ENCODE measurements at places on chromosomes 5 and 9. TPM values are rescaled to one million over a fixed set of nuclear protein-coding genes. Genes with fewer than 3 reads are reported as not detected.

Gene BOD1
- 114 TPM for total RNA-seq

Gene PDE8B
- 2.9 TPM for total RNA-seq

Gene TMC1
- total RNA-seq: not detected

Gene GLDC
- total RNA-seq: 2.3 TPM

Gene SH3RF2
- 37.1 TPM for total RNA-seq

DNA sequence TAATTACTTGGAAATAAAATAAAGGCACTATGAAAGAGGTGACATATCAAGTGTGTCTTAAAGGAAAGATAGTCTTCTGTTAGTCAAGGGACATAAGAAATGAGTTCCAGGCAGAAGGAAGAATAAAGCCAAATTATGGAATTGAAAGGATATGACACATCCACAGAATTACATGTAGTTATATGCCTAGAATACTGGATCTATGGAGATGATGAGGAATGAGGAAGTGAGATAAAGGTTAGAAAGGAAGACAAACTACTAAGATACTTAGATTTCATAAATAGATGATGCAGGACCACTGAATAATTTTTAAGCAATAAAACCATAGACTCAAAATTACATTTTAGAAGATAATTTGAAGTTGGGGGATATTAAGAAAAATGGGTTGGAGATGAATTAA lies 609.8 kb downstream of the PTPRD start:
- DNase-seq: no peak

- no peak for DNase-seq
Observed at GRCh38 chr5:134059758-134060495, 54.6 kb upstream of the TCF7 start.

GRCh38 chr9:109108318-109108717 lies 11.4 kb downstream of the TMEM245 start:
- DNase-seq: no peak

DNA sequence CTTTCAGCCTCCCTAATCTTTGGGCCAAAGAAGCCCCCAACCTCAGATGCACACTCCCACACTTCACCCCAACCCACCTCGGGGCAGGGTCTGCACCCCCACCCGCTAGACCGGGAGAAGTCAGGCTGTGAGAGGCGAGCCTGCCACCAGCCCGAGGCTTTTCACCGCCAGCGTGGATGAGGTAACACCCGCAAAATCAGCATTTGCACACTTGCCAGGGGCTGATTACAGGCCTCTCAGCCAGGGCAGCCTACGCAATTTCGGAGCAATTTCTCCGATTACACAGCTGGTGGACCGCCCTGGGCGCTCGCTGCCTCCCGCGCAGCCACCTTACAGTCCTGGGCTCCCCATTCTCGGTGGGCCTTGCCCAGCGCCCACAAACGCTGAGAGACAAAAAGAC lies 68.5 kb downstream of the FOXD1 start:
- no peak for DNase-seq

GRCh38 chr5:29697785-29698414 lies 1495.6 kb upstream of the CDH6 start:
- no peak for DNase-seq

GRCh38 chr5:179733772-179734126 lies 1.1 kb downstream of the MAML1 start:
- no peak for DNase-seq

DNA sequence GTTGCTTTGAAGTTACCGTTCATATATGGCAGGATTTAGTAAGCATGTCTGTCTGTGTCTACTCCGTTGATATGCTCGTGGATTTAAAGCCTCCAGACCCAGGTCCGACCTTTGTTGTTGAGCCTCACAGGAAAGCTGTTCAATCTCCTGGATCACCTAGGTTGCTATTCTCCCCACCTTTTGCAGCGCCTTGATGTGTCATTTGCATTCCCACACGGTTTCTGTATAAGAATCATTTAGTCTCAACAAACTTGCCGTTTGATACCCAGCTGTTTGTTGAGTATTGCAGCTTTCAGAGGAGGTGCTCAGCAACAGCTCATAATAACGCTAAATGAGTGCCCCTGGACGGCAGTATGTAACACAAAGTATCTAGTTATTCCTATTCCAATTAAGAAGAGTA lies 1.2 kb upstream of the ADGRV1 start:
- no peak for DNase-seq

DNA sequence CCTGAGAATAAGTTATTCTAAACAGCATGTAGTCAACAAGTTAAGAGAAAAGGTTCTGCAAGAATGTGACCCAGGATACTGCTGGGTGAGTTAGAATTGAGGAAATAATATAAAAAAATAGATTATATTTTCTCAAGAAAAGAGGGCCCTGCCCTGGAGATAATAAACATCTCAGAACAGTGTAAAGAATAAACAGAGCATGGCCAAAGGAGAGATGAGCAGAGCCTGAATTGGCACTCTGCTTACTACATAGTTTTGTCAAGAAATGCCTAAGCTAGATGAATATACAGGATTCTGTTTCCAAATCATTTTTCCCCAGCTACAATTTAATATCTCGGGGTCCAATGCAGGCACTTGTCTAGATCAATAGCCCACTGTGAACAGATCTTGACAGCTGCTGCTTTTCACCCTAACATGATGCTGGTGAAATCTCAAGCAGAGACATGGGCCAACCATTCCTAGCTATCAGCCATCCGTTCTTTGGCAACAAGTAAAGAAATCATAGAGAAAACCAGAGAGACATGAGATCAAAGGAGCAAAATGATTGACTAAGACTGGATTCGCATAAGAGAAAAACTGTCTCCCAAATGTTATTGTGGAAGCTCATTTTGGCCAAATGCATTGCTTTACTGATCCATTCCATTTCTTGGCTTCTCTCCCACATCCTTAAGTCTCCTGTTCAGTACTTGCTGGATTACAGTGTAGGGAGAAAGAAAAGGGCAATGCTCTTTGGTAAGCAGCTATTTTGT lies 173.2 kb downstream of the PRELID2 start:
- DNase-seq: no peak

GRCh38 chr9:87359958-87360601 lies 137.6 kb upstream of the DAPK1 start:
- DNase-seq: no peak

GRCh38 chr5:31470608-31471007 lies 61.3 kb downstream of the DROSHA start:
- peak; percentile 32 for DNase-seq

DNA sequence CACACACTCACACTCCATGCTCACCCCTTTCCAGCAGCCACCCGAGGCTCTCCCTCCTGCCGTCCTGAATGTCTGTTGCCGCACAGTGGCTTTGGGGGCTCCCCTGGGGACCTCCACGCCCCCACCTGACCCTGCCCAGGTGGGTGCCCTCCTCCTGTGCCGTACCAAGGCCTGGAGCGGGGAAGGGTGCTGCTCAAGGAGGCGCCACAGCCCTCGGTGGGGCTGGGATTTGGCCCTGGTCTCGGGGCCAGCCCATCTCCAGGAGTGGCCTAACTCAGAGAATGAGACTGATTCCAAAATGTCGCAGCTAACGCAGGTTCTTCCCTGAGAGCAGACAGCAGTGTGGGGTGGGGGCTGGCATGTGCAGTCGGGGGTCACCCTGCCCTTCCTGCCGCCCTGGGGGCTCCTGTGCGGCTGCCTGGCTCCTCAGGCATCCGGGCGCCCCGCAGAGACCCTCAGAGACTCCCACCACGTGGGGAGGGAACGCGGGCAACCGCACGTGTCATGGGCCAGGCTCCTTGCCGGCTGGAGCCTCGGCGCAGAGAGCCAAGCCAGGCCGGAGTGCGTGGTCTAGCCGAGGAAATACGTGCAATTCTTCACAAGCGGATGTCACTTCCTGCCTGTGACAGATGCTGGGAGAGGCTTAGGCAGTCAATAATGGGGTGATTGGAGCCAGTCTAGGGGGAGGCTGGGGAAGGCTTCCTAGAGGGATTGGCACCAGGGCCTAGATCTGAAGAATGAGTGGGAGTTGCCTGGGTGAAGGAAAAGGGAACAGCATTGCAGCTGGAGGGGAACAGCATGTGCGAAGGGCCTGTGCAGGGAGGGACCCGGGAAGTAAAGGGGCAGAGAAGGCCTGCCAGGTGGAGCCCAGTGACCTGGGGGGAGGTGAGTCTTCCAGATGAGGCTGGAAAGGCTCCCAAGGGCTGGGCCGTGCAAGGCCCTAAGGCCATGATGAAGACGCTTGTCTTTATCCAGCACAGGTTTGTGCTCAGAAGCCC lies 44.1 kb downstream of the C9orf50 start:
- DNase-seq: no peak

DNA sequence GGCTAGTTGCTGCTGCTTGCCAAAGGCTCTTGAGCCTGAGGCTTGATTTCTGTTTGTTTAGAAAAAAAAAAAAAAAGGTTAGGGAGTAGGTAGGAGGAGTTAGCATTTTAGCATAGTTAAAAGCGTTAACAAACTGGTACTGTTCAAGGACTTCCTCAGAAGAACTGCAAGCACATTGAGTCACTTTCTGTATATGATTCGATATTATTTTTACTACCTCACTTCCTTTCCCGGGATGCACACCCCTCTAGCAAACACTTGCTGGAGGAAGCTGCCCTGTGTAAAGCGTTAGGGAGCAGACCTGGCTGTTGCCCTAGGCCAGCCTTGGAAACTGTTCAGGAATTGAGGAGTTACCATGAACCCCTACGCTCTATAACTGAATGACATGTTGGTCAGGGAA lies 15.7 kb upstream of the CEP120 start:
- no peak for DNase-seq

GRCh38 chr5:95701074-95701473 lies 18.3 kb upstream of the SPATA9 start:
- no peak for DNase-seq

- no peak for DNase-seq
Observed at GRCh38 chr9:78406933-78407332, 110.0 kb downstream of the PSAT1 start.

GRCh38 chr5:108201721-108202120 lies 180.2 kb downstream of the FBXL17 start:
- no peak for DNase-seq

GRCh38 chr5:57311251-57311650 lies 137.4 kb downstream of the GPBP1 start:
- no peak for DNase-seq

DNA sequence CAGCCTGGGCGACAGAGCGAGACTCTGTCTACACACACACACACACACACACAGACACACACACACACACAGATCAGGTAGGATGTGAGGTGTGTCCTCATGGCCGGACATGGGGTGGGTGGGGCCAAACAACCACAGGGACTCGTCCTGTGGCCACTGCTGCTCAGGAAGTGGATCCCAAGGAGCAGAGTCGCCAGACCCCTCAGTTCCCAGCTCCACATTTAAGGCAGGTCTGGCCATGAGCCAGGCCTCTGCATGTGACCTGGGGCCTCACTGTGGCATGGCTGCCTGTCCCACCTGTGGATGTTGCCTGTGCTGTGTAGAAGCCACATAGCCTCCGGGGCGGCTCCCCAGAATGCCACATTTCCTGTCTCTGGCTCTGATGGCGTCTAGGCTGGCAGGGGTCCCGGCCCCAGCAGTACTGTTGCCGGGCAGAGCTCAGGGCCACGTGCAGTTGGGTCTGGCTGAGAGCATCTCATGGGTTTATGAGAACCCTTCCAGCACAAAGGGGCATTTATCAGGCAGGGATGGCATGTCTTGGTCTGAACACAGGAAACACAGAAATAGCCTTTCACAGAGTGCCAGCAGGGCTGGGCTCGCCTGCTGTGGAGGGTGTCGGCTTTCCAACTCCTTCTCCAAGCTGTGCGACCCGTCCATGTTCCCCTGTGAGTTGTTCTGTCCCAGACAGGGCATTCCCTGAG lies 9.9 kb upstream of the NINJ1 start:
- peak; percentile 83 for DNase-seq

GRCh38 chr5:154223320-154223719 lies 32.8 kb downstream of the GALNT10 start:
- no peak for DNase-seq

GRCh38 chr9:26863074-26863473 lies 29.5 kb downstream of the CAAP1 start:
- no peak for DNase-seq

- DNase-seq: no peak
Observed at GRCh38 chr9:2043881-2044462, 28.8 kb downstream of the SMARCA2 start.

GRCh38 chr5:171573451-171574225 lies 154.2 kb downstream of the FGF18 start:
- DNase-seq: no peak

DNA sequence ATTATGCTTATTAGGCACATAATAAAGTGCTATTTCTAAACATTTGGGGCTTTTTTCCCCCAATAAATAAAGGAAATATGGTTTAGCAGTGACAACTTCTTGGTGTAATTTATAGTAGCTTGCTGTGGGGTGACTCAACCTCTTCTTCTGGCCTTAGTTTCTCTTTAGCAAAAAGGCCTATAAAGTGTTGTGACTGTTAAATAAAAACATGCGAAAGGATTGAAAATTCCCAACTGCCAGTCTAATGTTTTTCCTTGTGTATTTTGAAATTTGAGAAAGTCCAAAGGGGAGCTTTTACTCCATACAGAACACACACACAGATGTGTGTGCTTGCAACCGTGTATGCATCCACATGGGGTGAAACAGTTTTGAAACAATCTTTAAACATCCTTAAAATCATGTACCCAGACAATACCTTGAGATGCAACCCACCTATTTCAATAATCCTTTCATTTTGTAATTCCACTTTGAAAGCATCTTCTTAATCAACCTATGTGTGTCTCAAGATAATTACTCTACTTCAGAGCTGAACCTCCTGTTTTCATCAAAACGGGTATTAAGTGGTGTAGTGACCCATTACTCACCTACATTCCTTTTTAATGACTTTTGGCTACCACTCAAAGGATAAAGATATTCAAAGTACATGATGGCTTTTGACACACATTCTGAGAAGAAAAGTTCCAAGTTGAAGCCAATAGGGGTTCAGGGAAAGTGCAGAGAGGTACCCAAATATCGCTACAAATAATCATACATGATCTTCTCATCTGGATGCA lies 123.8 kb downstream of the DROSHA start:
- DNase-seq: no peak

DNA sequence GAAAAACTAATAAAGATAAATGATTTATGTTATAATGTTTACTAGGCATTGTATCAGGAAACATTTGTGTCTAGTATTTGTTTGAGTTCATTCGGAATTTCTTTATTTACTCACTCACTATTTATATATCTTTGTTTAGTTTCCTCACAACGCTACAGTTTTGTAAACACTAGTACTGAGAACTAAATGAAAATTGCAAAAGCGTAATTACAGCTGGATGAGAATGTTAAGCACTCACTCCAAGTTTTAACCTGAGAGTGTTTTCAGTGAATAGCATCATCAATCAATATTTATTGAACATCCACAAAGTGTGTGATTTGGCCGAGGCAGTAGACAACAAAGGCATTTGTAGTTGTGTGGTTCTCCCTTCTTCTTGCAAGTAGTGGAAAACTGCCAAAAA lies 969.6 kb upstream of the DMAC1 start:
- no peak for DNase-seq

GRCh38 chr9:110340306-110340705 lies 2.6 kb upstream of the TXNDC8 start:
- DNase-seq: no peak

DNA sequence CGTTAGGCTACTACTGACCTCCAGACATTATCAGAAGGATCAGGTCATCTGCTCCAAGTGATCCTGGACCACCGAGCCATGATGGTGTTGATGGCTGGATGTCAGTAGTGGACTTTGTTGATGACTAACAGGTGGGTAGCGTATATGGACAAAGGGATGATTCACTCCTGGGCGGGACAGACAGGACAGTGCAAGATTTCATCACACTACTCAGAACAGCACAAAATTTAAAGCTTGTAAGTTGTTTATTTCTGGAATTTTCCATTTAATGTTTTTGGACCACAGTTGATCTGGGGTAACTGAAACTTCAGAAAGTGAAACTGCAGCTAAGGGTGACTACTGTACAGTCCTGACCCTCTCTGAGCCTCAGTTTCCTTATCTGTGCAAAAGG lies 12.7 kb downstream of the PDGFRB start:
- DNase-seq: no peak

- DNase-seq: no peak
Observed at GRCh38 chr5:74382123-74382855, 258.2 kb downstream of the ENC1 start.

Measured in psoas muscle (tissue), 8 donors.